ENCODE measurements at places on chromosomes 2 and 18. TPM values are rescaled to one million over a fixed set of nuclear protein-coding genes. Genes with fewer than 3 reads are reported as not detected.
A peak's percentile ranks its signal among the peaks of the same experiment; 100 is the strongest.

CRYGA gene
- not detected for total RNA-seq

SLC19A3 gene
- 0.35 TPM for total RNA-seq

DNA sequence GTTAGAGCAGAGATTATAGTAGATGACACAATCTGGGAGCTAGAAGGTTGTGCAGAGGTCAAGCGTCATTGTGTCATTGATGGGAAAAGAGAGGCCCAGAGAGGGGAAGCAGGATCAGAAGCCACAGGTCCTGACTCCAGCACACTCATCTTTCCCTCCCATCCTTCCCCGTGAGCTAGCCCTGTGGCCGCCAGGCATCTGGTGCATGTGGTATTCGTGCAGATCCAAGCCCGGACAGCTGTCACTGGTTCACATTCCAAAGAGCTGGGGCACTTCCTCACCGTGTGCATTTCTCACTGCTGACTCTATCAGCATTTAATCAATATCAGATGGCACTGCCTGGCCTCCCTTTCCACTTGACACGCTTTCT is 94.1 kb upstream of the THOC1 start:
- no peak for DNase-seq

DNA sequence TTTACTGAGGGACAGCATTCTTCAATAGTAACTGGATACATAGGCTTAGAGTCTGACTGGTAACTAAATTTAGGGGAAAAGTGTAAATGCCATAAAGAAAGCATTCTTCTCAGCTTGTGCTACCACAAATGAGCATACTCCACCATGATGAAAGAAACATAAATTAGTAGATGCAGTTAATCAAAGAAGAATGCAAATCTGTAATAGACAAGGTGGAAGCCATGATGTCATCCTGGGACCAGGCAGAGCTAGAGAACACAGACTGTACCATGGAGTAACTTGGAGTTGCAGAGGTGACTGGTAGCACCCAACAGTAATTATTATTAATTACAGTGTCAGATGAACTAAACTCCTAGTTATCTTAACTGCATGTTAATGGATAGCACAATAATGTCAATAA is 51.7 kb downstream of the RBKS start:
- DNase-seq: no peak

DNA sequence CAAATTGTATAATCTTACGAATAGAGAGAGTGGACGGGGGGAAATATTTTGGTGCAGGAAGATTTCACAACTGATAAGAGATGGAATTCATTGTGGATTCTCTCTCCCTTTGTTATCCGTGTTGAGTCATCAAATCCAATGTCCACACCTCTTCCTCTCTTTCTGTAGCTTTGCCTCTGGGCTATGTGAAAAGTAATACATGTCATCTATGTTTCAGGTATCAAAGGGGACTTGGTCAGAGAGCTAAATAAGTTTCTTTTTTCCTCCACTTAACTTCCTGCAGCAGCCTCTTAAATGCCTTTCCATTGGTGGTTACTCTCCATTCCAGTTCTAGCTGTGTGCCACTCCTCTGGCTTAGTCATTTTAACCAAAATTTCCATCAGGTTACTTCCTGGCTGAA is 169.3 kb upstream of the NXPH2 start:
- peak; percentile 75 for DNase-seq

IL18R1 gene
- total RNA-seq: 1.2 TPM

- DNase-seq: peak; percentile 81
Observed at GRCh38 chr2:17544256-17544655, 3.8 kb downstream of the VSNL1 start.

ATF2 gene
- total RNA-seq: 47.2 TPM

- DNase-seq: no peak
Observed at GRCh38 chr2:136727973-136728699, 37.2 kb upstream of the THSD7B start.

DNA sequence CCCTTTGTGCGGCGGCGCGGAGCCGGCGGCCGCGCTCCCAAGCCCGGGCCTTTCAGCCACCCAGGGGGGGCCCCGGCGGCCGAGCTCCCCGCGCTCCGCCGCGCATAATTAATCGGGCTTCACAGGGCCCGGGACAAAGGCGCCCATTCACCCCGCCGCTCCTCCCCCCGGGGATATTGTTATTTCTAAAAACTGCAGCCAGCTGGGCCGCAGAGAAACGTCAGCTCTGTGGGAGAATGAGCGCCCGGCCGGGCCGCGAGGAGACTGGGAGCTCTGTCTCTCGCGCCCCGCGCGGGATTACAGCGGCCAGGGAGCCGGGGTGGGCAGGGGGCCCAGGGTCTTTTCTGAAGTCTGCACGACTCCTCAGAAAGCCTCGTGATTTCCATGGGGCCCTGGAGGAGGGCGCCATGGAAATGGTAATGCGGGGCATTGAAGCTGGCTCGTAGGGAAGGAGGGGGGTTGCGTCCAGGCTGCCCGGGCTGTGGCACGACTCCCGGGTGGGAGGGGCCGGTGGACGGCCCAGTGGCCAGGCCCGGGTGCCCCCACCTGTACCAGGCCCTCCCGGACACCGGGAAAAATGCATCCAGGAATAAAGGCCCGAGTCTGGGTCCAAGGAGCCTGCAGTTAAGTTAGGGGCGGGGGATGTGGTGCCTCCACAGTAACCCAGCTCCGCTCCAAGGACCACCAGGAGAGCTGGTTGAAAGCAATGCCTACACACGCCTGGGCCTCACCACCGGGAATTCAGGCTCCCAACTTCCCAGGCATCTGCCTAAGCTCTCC is 125.3 kb downstream of the ZFP36L2 start:
- peak; percentile 65 for DNase-seq

- DNase-seq: no peak
Observed at GRCh38 chr2:188884046-188884445, 90.1 kb upstream of the COL3A1 start.

KCNK3 gene
- 0.17 TPM for total RNA-seq

All from mammary epithelial cell (primary cell).